DMS 273 treated with DMSO at 0.1 percent for 48 hours (cell line): ENCODE measurements at places on chromosomes 3 and 15.

DNA sequence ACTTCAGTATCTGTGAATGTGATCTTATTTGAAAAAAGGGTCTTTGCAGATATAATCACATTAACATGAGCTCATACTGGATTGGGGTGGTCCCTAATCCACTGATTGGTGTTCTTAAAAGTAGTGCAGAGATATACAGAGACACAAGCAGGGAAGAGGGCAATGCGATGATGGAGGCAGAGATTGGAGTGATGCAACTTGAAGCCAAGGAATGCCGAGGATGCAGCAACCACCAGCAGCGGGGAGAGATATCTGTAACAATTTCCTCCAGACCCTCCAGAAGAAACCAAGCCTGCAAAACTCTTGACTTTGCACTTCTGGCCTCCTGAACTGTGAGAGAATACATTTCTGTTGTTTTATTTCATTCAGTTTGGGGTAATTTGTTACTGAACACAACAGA, 171.0 kb upstream of the MBNL1 start:
- no peak for DNase-seq

GRCh38 chr3:59237121-59237520, 187.3 kb upstream of the CFAP20DC start:
- no peak for DNase-seq

DNA sequence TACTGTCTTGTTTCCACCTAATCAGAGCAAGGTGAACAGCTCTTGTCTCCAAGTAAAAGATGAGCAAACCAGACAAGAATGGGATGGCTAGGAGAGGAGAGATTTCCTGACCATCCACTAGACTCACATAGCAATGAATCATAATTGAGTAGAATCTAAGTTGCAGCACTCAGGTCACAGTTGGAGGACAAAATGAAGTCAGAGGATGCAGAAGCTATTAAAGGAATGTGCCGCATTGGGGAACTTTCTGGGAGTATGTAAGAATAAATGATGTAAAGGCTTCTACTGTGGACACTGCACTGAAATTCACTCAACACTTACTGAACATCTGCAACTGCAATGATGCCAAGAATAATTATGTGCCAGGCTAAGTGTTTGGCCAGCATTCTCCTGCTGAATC, 217.4 kb upstream of the WNT5A start:
- DNase-seq: no peak

DNA sequence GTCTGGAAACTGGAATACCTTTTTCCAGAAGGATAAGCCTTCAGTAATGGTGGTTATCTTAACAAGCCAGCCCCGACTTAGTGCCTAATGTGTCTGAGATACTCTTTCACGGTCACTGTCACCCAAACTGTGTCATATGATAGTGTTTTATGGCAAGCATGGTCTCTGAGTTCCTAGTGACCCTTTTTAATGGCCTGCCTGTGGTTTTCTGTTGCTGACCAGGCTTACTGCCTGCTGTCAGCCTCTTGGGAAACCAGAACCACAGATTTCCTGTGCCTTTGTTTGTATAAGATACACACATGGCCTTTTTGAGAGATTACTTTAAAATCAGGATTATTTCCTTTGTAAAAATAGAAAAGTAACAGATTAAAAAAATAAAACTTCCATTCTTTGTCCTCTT, 22.4 kb downstream of the HPS3 start:
- DNase-seq: no peak

GRCh38 chr3:50624634-50625033, 7.7 kb downstream of the MAPKAPK3 start:
- DNase-seq: no peak

GRCh38 chr3:78798266-78798832, 969.4 kb downstream of the ROBO1 start:
- no peak for DNase-seq

DNA sequence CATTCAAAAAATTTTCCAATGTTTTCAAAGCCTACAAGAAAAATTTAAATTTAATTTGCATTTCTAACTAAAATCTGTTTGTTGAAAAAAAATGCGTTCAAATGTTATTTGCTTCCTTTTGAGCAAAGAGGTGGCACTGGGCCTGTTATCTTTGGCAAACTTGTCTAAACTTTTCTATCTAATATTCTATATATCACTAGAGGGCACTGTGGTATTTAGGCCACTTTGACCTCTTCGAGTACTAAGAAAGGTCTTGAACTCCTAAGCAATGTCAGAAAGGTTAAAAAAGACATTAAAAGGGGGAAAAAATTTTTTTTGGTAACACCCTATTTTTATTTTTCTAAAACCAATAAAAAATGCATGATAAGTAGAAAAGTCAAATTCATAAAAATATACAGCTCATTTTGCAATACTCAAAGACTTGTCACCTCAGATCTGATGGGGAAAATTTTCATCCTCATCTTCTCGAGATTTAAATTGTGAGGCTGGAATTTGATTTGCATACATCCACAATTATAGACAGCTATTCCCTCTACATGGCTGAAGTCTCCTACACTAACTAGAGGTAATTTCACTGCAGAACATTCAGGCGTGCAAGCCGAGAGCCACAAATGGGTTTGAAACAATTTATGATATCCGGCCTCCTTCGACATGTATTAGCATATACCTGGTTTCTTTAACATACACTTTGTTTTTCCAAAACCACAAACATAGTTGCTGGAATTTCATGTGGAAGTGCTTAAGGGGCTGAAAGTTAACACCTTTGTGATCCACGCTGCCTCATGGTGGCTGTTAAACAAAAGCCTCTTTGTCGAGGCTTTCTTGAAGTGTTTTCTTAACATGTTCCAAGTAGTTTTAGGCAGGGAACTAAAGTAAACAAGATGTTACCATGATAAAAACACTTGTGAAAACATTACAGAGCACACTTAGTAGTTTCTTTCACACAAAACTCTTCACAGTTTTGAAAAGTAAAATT, 576.4 kb downstream of the FOXP1 start:
- no peak for DNase-seq

DNA sequence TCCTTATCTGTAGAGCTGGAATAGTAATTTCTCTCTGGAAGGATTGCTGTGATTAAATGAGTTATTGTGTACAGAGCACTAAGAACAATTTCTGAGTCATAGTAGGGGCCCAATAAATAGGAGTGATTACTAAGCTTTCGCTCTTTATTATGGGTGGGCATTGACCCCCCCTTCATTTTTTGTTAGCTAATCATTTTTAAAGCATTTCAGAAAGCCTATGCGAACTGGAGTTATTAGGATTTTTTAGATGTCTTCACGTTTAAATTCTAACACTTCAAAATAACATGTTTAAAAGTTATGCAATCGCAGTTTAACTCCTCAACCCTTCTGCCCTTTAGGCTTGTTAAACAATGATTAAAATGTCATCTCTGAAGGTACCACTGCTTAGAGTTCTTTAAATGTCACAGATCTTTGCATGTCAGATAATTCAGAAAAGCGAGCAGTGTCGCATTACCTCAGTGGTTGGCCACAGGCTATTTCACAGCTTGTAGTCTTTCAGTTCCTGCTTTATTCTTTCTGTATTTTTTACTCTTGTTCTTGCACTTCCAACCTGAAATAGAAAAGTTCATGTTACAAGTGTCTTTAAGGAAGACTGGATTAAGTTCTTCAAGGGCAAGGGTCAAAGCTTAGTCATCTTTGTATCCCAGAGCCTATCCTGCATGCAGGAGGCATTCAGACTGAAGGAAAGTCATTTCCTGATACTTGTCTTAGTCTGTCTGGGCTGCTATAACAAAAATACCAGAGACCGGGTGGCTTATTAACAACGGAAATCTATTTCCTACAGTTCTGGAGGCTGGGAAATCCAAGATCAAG, 102.9 kb downstream of the FNDC3B start:
- no peak for DNase-seq

DNA sequence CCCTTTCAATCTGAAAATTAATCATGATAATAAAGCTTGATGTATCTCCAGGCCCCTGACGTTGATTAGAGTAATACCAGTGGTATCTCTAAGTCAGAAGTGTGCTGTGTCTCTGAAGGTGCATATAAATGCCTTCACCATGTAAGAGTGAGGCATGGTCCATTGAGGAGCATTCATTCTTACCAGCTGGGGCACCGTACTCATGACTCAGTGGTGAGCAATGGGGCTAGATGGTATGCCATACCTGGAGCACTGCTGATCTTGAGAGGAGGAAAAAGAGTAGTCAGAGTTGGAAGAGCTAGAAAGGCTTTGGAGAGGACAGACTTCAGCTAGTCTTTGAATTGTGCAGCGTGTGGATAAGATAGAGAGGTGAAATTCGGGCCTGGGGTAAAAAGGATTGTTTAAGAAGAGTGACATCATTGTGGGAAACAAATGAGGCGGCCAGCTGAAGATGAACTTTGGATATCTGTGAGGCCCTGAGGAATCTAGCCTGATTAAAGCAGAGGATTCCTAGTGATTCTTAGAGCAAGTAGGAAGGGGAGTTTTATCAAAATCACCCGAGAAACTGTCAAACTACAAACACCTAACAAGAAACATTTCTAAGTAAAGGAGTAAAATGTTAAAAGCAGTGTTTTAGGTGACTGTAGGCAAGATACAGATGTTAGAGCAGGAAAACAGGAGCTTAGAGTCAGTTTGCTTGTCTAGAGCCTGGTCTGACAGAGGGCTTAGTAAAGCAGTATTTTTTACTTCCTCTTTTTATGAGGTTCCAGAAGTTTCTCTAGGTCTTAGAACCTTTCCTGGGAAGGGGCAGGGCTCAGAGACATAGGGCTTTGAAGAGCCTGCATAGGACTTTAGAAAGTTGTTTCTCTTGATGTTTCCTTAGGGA, 13.6 kb downstream of the TMOD3 start:
- DNase-seq: no peak

DNA sequence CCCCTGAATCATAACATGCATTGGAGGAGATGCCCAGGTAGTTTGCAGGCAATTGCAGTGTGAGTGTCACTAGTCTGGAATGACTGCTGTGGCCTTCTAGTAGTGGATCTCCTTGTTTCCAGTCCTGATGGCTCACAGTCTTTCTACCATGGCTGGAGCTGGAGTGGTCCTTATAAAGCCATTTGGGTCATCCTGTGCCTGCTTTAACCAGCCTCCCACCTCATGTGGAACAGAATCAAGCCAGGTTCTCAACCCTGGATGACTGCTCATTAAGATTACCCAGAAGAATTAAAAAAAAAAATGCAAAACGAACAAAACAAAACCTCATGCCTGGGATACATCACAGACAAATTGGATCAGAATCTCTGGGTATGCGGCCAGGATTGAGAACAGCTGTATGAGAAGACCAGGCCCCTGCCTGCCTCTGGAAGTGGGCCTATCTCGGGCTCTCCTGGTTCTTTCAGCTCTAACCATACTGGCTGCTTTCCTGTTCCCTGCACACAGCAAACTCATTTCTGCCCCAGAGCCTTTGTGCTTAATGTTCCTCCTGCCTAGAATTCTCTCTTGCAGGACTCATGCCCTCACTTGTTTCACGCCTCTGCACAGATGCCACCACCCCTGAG, 96.4 kb downstream of the ITPR1 start:
- DNase-seq: no peak

DNA sequence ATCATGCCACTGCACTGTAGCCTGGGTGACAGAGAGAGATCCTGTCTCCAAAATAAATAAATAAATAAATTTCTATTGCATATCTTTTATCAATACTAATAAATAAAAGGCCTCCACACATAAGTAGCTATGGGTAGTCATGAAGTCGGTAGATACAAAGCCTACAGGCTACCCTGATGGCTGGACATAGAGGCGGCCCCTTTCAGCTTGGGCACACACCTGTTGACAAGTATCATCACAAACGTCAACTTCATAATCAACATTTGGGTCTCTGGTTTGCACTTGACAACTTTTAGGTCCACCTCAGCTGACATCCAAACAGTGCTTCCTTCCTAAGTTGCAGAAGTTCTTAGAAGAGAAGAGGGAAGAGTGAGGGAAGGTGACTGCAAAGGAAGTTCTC, 53.4 kb downstream of the ITGA11 start:
- no peak for DNase-seq

- no peak for DNase-seq
These were observed 94.1 kb downstream of the FAM43A start for GRCh38 chr3:194779729-194780224.

- DNase-seq: no peak
These were observed 125.9 kb downstream of the ATP10A start for GRCh38 chr15:25737218-25737643.

DNA sequence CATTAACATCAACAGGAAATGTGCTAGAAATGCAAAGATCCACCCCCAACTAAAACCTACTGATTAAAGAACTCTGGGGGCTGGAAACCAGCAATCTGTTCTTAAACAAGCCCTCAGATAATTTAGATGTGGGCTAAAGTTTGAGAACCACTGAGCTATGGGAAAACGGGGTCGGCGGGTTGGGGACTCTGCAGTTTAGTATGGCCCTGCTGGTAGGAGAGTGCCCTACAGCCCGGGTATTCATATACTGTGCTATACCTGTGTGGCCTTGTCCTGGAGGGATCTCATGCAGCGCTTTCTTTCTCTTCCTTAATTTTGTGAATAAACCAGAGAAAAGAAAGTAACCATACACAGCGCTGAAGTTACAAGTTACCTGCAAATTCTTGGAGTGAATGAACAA, 189.7 kb upstream of the GBE1 start:
- DNase-seq: no peak

GRCh38 chr15:37007301-37007700, 93.0 kb downstream of the MEIS2 start:
- no peak for DNase-seq

DNA sequence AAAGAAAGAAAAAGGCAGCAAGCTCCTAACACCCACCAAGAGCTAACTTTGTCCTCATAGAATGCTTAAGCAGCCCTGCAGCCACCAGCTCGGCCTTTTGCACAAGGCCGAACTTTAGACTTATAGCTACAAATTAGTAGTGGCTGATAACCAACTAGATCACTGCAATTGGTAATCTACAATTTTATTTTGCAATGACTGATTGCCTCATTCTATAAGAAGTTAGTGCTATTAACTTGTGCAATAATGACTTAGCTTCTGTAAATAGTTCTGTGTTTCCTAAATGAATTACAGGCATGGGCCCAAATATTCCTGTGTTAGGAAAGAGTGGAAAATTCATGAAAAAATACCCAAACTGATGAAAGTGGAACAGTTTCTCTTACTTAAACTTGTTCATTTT, 284.8 kb upstream of the CFAP20DC start:
- DNase-seq: no peak

- no peak for DNase-seq
These were observed 9.3 kb downstream of the FOXL2 start for GRCh38 chr3:138937690-138938055.
